PC-9 (cell line): ENCODE measurements at places on chromosomes 13 and 19. TPM values are rescaled to one million over a fixed set of nuclear protein-coding genes. Genes with fewer than 3 reads are reported as not detected.

DNA sequence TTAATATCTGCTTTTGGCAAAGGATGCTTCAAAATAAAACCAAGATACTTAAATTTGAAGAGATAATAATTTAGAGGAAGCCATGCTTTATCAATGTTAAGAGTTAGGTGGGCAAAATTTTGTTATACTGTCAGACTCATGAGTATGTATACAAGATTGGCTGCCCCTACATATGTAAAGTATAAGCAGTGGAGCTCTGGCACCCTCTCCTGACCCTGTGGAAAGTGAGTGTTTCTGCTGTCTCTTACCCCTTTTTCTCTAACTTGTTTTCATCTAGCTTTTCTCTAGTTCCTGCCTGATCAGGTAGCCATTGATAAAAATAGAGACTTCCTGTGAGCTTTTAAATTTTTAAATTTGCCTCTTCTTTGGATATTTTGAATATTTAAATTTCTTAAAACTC is 710.9 kb upstream of the SPRY2 start:
- no peak for DNase-seq

The ZNF587 gene
- 62.2 and 68.0 TPM in 2 replicates for total RNA-seq

DNA sequence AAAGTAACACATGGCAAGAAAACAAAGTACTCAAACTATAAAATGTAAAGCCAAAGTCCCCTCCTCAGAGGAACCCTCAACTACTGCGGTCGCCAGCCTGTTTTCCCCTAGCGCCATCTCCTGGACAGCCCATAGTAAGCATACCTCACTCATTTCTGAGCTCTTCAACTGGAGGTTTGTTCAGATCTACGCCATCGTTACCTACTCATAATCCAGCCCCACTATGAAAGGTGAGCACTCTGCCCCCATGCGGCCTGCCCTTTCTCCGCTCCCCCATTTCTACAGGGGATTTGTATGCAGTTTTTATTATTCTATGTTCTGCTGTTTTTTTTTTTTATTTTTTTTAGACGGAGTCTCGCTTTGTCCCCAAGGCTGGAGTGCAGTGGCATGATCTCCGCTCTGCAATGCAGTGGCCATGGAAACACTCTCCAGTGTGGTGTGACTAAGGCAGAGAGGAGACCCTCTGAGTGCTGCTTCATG is 26.2 kb downstream of the OPA3 start:
- peak; percentile 38 for DNase-seq

DNA sequence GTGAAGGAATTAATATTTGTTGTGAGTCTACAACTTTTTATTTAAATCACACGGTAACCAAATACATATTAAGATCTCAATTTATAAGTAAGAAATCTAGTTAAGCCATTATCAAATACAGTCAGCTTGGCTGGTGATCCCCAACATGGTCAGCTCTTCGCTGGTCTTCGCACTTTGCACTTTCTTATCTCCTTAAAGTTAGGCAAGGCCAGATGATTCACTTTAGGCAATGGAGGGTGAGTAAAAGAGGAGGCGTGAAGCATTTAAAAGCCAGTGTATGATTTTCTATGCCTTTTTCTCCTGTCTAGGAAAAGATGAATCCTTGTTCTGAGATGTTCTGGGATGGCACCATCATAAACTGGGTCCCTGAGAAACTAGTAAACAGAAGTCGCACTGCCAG is 793.7 kb upstream of the ARGLU1 start:
- DNase-seq = no peak
